ENCODE measurements at places on chromosomes 1 and 21. TPM values are rescaled to one million over a fixed set of nuclear protein-coding genes. Genes with fewer than 3 reads are reported as not detected.
A peak's percentile ranks its signal among the peaks of the same experiment; 100 is the strongest.

DNA sequence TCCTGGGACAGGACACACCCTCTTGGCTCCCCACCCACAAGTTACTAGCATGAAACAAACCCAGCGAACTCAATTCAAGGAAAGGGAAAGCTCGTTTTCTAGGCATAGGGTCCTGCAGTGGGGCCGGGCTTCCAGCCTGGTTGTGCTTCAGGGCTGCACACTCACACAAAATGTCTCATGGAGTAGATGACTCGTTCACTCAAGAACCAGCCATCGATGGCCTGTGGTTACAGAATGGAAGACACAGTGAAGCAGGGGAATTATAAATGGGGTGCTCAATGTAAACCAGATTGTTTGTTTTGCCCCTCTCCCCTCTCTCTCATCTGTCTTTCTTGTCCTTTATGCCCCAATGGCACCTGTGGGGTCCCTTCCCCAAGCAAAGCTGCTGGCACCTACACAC is 56.0 kb upstream of the COX20 start:
- no peak for DNase-seq

- DNase-seq: peak; percentile 90
Measured at GRCh38 chr1:47432071-47433036, 5.5 kb upstream of the FOXD2 start.

Gene TMEM269
- total RNA-seq: 0.32 TPM

GRCh38 chr1:13730291-13730690 is 30.3 kb downstream of the PRDM2 start:
- DNase-seq: no peak

Gene CLDN14
- not detected for total RNA-seq

GRCh38 chr1:224047538-224047937 is 66.4 kb upstream of the FBXO28 start:
- no peak for DNase-seq

Data from glutamatergic neuron (in vitro differentiated cells).